NCI-H526 (cell line): ENCODE measurements at places on chromosomes 6 and 20.

DNA sequence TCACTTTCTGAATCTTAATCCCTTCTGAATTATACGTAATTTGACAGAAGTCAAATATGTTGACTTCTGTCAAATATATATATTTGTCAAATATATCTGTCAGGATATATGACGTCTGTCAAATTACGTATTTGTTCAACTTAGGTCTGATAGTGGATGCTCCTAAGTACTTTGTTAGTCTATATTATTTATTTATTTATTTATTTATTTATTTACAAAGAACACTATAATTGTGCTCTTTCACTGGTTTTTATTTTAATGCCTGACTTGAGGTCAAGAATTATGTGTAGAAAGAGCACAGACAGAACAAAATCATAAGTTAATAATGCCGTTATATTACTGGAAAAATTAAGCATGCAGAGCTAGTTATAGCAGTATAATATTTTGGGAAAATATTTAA is 81.2 kb downstream of the UST start:
- DNase-seq, result no peak

DNA sequence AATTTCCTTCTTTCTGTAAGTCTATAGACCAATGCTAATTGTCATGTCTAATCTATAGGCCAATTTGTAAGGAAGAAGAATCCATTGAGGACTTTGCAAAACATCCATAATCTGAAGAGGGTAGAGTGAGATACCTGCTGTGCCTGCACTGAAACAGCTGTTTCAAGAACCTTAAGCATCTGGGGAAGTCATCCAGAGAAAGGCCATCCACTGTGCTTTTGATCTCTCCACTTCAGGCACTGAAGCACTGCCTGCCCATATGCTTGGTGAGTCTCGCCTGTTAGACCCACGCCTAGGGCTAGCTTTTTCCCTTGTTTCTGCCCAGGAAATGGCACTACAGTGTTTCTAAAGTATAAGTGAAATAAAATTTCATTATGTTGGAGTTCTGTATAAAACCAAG is 921.8 kb upstream of the EPHA7 start:
- DNase-seq, result no peak

GRCh38 chr6:16670183-16670582 is 91.1 kb downstream of the ATXN1 start:
- no peak for DNase-seq

DNA sequence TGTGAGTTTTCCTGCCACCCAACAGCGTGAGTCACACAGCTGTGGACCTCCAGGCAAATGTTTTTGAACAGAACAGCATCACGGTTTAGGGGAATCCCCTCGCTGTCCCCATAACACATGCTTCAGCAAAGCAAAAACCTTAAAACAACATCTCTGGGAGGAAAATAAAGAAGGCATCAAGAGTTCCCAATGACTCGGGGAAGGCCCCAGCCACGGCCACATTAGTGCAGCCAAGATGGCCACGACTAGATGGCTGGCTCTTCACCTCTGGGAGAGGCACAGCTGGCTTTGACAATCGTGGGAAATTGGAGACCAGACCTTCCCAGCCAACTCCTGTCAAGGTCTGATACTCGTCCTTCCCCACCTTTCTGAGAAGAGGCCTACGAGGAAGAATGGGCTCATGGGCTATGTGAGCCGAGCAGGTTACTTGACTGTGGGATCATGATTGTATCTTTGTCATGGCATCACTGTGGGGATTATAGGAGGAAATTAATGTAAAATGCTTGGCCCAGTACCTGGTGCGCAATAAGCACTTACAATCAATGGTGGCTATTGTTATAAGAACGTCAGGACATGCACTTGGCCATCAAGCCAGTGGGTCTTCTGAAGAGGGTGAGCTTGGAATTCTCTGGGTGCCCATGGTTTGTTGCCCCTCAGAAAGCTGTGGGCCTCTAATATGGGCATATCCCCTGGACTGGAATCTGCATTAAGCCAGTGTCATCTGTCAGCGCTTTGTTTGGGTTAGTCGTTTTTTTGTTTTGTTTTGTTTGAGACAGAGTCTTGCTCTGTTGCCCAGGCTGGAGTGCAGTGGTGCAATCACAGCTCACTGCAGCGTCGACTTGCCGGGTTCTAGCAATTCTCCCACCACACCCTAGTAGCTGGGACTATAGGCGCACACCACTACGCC is 43.6 kb downstream of the FGD2 start:
- no peak for DNase-seq

DNA sequence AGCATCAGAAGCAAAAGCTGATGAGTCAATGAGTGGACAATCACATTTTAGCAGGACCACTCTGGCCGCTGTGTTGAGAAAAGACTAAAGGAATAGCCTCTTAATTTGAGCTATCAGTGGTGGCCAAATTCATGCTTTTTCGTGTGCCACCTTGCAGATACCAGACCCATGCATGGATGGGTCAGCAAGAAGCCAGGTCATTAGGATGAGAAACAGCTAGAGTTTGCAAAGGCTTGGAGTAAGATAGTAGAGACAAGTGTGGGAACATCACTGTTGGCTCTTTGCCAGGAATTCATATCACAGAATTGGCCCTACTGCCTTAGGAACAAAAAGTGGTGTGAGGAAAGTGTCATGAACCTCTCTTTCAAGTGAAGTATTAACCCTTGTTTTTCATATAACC is 25.5 kb downstream of the MRAP2 start:
- no peak for DNase-seq

- no peak for DNase-seq
Observed at GRCh38 chr20:38141889-38142494, 23.1 kb downstream of the TGM2 start.

DNA sequence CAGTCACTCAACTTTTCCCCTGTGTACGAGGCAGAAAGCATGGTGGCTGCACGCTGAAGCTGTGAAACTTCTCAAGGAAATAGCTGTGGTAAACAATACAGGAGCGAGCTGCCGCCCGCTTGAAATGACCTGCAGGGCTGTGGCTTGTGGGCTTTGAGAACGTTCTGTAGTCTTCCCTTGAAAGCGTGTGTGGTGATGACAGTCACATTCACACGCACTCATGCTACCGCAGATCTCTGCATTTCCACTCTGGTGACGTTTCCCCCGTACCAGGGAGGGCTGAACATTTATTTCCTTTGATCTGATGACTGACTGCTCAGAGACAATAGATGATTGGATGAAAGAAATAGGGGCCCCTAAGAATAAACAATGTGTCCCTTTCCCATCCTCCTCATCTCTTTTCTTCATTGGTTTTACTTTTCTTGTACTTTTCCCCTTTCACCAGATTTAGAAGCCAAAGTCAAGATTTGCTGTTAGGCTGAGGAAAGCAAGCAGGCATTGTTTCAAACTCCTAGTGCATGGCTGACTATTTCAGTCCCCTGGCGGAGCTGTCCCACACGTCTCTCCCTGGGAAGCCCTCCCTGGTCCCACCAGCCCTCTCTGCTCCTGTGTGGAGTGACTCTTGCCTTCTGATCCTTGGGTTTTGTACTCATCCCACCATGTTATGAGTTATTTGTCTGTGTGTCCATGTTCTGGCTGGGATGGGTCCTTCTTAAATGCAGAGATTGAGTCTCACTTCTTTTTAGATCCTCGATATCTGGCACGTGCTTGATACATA is 3.9 kb downstream of the SYTL3 start:
- DNase-seq, result no peak

DNA sequence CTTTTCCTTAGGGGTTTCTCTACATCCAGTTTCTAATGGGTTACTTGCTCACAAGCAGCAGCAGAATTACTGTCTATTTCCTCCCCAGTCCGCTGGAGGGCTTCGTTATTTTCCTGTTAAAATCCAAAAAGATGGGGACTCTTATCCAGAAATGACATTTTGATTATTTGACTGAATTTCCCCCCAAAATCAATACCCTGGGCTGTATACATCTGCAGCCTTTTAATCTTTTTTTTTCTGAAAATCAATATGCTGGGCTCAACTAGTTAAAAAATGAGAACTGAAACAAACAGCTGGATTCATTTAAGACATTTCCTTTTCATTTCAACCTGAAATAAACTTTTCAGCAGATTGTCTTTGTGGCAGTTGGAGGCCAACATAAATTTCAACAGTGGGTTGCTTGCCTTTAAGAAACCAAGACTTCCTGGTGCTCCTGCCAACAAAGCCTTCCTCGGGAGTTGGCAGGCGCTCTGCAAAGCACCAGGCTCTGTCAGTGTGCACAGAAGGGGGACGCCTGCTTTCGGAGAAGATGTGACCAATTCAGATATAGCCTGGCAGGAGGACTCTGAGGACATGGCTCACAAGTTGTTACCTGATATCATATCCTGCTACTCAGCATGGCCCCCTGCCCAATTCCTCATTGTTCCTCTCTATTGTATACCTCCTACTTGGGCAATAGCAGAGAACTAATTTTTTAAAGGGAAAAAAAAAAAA is 204.7 kb upstream of the ARG1 start:
- DNase-seq, result no peak

GRCh38 chr6:157265186-157265585 is 58.1 kb downstream of the TMEM242 start:
- DNase-seq, result no peak

- no peak for DNase-seq
Observed at GRCh38 chr20:48892891-48893290, 28.6 kb upstream of the ARFGEF2 start.

DNA sequence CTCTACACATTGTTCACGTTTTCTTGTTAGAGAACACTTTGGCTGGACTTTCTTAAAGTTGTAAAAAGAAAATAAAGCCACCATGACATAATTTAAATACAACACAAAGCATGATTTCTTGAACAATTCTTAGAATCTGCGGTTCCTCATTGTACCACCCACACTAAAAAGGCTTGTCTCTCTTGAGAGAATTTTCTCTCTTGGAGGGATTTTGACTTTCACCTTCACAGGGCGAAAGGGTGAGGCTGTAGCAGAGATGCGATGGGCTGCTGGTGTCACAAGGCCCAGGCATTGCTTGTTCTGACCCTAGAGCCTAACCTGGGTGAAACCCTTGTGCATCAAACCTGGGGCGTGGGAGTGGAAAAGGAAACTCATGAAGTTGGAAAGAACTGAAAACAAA is 122.7 kb upstream of the RIPOR2 start:
- DNase-seq, result no peak

DNA sequence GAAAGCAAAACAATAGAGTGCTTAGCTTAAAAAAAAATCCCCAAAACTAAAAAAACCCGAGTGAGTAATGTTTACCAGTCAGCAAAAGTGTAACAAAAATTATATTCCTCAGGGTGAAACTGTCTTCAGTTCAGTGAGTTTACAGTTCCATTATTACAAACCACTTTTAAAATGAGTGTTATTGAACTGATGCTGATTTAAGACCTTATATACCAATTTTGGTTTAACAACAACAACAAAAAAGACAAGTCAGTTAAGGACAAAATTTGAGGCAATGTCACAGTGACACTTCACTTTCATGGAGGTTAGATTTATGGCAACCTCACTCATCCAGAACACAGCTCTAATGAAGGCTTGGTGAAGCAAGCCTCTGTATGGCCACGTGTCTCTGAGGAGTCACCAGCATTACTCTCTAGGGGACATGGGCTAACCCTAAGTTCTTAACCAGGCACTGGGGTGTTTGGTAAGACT is 630.8 kb downstream of the PHF3 start:
- no peak for DNase-seq

- no peak for DNase-seq
Observed at GRCh38 chr6:155269765-155270164, 6.0 kb downstream of the CLDN20 start.

DNA sequence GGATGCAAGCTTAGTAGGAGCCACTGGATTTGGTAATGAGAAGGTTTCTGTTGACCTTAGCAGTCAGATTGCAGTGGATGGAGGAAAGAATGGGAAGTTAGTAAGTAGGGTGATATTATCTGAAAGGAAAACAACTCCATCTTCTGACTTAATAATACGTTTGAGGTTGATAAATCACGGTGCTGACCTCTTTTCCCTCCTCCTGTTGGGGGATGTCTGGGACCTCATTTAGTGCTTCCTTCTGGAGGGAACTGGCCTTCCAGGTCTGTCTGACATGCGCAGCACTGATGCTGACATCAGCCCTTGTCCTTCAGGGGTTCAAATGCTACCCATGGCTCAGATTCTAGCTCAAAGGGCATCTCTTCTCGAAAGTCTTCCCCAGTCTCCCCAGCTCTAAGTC is 48.2 kb upstream of the AKAP12 start:
- DNase-seq, result no peak

DNA sequence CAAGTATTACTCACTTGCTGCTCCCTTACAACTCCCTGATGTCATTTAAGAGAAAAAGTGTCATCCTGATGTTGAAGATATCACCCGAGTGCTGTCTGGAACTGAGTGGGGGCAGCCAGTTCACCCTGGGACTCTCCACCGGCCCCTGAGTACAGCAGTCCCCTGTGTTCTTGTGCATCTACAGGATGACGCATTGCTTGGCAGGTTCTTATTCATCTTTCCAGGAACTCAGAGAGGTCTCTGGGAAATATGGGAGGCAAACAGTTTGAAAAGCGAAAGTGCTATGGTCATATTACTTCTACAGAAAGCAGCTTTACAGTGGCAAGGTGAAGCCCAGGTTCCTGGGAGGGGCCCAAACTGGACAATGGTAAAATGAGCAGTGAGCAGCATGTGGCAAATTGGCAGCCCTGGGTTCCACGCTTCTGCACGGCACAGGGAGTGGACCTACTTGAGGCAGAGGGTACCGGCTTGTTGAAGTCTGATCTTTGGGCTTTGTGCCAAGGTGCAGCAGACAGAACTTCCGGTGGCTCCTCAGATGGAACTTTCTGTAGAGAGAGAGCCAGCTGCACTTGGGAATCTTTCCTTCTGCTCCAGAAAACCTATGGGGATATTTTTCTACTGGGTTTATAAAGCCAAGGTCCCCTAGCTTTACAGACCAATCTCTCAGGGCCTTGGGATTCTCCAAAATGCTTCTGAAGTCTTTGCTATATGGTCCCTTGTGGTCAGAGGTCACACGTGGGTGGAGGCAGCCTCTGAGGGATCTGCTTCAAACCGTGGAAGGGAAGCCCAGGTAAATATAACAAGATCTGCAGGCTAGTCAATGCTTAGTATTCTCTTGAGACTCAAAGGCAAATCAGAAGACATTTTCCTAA is 128.3 kb downstream of the MAP3K7 start:
- DNase-seq, result peak; percentile 57

GRCh38 chr6:39228992-39229767 is at the start of gene KCNK5:
Gene KCNK5, minus strand, starts transcription at chr6:39229475. Its CDS starts 364 bp downstream, at chr6:39229111.
- DNase-seq, result peak; percentile 94

- DNase-seq, result no peak
Observed at GRCh38 chr20:10909803-10910202, 236.0 kb upstream of the JAG1 start.

GRCh38 chr6:15260099-15260821 is 14.4 kb downstream of the JARID2 start:
- no peak for DNase-seq

- no peak for DNase-seq
Observed at GRCh38 chr6:37584654-37585522, 85.2 kb upstream of the CCDC167 start.

- DNase-seq, result no peak
Observed at GRCh38 chr6:152293404-152293803, 343.8 kb downstream of the SYNE1 start.

DNA sequence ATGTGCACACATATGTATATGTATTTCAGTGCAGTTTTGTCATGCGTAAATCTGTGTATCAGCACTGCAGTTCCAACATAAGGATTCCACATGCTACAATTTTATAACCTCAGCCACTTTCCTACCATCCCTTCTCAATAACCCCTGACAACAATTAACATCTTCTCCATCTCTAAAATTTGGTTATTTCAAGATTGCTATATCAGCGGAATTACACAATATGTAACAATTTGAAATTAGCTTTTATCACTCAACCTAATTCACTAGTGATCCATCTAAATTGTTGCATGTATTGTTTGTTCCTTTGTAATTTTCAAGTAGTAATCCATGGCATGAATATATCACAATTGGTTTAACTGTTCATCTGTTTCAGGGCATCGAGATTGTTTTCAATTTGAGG is 511.3 kb downstream of the HAO1 start:
- DNase-seq, result no peak

- DNase-seq, result no peak
Observed at GRCh38 chr6:89984926-89985750, 90.9 kb downstream of the GJA10 start.
